ENCODE measurements at places on chromosomes 16 and 17.
A peak's percentile ranks its signal among the peaks of the same experiment; 100 is the strongest.

GRCh38 chr17:73644145-73645049 lies at the start of gene SDK2:
SDK2 (minus strand) TSS chr17:73644445; CDS start chr17:73644088, 357 bp downstream.
- peak; percentile 50 for DNase-seq

DNA sequence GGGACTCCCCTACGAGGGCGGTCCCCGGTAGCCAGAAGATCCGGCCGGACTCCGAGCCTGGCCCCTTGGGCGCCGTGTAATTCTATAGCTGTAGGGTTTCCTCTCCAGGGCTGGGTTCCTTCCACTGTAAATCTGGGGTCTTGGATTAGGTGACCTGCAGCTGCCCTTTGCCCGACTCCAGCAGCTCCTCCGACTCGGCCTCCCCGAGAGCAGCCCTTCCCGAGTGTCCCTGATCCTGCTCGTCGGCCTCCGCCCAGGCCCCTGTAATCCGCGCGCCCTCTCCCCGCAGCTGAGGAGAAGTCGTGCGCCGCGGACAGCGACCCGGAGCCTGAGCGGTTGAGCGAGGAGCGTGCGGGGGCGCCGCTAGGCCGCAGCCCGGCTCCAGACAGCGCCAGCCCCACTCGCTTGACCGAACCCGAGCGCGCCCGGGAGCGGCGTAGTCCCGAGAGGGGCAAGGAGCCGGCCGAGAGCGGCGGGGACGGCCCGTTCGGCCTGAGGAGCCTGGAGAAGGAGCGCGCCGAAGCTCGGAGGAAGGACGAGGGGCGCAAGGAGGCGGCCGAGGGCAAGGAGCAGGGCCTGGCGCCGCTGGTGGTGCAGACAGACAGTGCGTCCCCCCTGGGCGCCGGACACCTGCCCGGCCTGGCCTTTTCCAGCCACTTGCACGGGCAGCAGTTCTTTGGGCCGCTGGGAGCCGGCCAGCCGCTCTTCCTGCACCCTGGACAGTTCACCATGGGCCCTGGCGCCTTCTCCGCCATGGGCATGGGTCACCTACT lies 5.5 kb downstream of the TBX2 start:
- DNase-seq, result no peak

DNA sequence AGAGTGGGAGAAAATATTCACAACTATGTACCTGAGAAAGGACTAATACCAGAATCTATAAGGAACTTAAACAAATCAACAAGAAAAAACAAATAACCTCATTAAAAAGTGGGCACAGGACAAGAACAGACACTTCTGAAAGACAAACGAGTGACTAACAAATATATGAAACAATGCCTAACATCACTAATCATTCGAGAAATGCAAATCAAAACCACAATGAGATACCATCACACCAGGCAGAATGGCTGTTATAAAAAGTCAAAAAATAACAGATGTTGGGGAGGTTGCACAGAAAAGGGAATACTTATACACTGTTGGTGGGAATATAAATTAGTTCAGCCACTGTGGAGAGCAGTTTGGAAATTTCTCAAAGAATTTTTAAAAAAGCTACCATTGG lies 83.5 kb upstream of the WSCD1 start:
- DNase-seq, result no peak

DNA sequence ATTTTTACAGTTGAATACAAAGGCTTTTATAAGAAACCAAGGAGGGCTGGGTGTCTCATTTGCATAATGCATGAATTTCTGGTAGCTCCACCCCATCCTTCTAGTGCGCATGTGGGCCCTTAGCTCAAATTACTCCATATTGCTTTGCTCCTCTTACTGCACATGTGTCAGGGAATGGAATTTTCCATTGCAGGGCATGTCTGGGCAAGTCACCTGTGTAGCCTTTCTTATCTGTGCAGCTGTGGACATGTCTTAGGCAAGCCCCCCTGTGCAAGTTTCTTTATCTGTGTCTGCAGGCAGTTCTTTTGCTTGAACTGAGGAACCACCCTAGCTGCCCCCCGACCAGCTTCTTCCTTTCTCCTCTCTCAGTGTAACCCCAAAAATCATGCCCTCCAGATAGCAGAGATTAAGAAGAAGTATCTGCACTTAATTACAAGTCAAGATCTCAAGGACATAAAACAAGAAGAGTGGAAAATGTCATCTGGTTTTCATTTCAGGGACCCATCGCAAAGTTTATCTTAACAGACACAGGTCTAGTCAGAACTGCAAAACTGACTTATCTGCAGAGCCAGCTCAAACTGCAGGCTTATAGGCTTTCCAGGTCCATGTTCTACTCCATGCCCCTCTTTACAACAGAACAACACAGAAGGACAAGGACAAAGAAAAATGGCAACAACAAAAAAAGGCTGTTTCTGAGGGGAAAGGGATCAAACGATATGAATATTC lies 137.9 kb upstream of the HS3ST4 start:
- DNase-seq, result no peak

DNA sequence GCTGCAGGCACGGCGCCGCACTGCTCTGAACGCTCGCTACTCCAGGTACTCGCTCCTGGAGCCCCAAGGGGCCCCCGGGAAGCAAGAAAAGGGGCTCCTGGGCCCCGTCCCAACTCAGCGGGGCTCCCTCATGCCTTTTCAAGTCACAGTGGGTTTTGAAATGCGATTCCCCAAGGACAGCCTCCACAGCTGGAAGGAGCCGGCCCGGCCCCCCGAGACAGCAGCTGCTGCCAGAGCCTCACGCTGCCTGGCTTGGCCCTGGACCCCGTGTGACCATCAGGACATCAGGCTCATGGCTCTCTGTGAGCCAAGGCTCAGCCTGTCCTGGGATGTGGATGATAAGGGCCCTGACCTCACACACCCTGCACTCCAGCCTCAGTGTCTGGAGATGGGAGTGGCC lies 80.6 kb downstream of the LMF1 start:
- no peak for DNase-seq

DNA sequence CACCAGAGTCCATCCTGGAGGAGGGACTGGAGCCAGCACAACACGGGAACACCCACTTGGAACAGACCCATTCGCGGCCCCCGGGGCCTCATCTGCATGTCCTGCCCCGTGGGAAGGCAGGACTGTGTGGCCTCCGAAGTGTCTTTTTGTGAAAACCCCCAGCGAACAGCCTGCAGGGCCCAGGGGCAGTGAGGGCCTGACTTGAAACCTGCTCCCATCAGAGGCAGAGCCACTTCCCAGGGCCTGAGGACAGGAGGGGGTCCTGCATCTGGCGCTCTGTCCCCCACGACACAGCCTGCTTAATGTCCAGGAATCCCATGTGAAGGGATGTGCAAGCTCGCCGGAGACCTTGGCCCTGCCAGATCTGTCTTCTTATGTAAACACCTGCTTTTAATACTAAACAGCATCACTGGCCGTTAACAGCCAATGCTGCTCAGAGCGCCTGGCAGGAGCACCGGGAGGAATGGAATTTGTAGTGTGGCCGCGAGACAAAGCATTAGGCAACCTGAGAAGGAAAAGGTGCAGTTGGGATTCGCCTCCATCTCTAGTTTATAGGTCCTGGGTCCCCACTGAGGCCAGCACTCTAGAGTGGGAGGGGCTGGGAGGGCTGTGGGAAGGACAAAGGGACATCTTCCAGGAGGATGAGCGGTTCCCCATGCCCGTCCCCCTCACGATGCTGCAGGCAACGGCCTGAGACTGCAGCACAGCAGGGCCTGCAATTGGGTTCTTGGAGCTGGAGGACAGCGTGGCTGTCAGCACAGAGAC lies 9.6 kb upstream of the EVPL start:
- no peak for DNase-seq

GRCh38 chr16:84478172-84478947 lies 26.1 kb downstream of the MEAK7 start:
- no peak for DNase-seq

DNA sequence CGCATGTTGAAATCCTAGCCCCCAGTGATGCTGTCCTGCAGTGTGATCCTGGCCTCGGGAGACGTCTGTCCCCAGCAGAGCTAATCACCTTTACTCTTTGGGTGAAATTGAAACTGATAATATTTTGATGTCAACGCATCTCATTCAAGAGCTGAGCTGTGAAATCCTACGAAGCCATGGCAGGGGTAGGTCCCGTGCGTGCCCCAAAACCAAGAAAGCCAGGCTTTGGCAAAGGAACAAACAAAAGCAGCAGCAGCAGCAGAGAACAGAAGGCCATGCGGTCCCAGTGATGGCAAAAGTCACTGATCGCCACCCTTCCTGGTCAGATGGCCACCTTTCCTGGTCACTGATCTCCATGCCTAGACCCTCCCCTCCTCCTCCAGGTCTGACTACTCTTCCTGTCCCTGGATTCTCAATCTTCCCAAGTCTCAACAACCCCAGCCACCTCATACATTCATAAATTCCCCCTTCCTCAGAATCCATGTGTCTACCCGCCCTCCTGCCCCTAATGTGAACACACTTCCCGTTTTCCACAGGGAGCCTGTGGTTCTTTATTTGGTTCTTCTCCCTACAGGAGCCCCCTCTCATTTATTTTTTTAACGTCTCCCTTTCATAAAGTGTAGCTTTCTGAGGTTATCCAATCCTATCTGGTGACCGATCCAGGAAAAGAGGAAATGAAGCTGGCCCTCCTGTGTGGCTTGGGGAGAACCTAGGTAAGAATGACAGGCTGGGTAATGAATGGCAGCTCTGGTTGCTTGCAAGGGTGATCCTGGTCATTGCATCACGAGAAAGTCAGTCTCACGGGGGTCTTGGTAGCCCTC lies 50.3 kb downstream of the CPPED1 start:
- no peak for DNase-seq

GRCh38 chr17:50519141-50519834 lies 11.0 kb downstream of the MYCBPAP start:
- no peak for DNase-seq

DNA sequence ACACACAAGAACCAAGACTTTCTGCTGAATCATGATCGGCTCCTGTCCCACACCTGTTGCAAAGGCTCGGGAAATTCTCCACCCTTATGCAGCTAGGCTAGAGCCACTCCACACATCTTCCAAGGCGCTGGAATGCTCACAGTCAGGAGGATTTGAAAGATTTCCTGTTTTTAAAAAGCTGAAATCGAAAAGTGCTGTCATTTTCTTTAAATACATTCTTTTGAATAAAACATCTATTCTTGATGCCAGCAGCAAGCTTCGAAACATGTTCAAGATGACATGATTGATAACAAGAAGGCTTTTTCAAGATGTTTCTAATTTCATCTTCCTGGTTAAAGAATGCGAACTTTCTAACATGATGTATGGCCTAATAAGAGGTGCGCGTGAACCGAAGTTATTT lies 219.7 kb upstream of the CDH5 start:
- DNase-seq, result no peak

DNA sequence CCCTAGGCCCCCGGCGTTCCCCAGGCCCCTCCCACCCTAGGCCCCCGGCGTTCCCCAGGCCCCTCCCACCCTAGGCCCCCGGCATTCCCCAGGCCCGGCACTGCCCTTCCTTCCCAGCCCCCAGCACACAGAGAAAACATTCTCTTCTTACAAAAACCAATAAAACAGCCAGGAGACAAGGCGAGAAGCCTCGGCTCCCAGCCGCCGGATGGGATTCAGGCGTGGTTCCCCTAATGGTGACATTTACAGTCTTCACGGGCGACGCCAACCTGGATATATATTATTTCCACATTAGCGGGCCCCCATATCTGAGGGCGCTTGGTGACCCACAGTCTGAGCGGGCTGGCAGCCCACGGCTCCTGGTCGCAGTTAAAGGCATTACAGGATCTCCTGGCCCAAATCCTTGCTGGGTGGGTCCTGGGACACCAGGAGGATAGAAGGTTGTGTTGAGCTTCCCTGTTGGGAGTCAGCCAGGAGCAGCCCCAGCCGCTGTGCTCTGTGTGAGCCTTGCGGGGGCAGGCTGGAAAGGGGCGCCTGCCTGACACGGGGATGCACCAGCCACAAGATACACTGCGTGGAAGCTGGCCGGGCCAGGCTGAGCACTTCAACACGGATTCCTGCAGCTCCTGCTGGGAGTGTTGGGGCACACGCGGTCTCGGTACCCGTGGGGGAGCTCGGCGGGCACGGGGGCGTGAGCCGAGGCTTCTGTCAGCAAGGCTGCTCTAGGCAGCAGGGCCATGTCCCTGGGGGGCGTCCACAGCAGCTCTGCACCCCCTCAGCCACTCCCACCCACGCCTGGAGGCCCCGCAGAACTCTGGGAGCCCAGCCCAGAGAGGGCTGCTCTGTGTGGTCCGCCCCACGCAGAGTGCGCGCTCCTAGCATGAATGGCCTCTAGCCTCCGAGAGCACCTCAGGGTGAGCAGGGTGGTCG lies 83.7 kb downstream of the LMF1 start:
- no peak for DNase-seq

GRCh38 chr17:60077672-60078519 lies 825 bp downstream of the HEATR6 start:
- peak; percentile 52 for DNase-seq

- DNase-seq, result no peak
Measured at GRCh38 chr16:10750793-10751192, 7.2 kb downstream of the NUBP1 start.

DNA sequence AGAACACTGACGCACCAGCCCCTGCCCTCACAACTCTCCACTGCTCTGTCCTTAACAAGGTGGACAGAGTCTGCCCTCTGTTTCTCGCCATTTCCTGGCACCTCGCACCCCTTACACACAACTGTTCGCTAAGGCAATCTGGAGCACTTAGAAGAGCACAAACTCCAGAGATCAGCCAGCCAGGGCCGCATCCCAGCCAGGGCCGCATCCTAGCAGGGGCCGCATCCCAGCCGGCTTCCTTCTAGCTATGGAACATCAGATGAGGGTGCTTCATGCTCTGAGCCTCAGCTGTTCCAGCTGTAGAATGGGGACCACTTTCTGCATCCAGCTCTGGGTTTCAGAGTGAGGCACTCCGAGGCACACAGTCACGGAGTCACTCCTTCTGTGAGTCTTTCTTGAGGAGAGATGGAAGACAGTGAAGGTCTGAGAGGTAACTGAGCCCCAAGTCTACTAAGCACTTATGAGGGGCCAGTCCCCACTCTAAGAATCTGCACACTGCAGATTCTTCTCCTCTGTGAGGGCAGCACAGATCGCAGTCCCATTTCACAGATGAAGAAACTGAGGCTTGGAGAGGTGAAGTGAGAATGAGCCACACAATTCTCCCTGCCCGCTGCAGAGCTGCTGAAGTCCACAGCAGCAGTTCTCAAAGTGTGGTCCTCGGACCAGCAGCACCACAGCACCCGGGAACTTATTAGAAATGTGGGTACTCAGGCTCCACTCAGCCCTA lies 20.9 kb downstream of the COTL1 start:
- DNase-seq, result no peak

DNA sequence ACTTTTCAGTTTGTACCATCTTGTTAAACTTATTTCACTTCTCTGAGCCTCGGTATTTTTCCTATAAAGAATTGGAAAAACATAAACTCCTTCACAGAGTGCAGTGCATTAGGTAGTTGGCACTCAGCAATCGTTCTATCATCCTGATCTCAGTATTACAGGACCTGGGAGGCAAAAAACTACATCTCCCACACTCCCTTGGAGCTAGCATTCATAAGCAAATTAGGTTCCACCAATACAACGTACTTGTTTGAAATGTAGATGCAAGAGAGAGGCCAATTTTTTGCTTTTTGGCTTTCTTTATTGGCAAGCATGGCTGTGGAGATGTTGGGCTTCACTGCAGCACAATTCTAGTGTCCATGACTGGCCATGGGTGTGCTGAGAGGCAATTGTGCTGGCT lies 285.2 kb downstream of the CA10 start:
- DNase-seq, result no peak

GRCh38 chr17:2854143-2855055 lies 58.2 kb downstream of the RAP1GAP2 start:
- DNase-seq, result peak; percentile 5
